ENCODE measurements at places on chromosomes 2 and 18.

GRCh38 chr2:75573145-75573878 is 12.6 kb upstream of the EVA1A start:
- DNase-seq: no peak

DNA sequence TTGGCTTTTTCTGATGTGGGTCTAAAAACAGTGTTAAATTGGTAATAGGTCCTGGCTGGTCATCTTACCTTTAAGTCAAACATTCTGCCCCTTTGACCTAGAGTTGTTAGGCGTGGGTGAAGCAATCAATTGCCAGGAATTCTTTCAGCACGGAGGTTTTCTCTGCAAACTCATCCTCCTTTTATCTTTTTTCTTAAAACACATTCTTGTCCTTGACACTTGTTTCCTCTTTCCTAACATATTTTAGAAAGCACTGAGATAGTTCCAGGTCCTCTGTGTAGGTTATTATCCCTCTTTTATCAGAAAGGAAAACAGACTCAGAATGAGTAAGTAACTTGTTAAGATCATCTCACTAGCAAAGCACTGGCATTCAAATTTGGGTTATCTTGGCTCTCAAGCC is 18.6 kb upstream of the AP1S3 start:
- DNase-seq: no peak

DNA sequence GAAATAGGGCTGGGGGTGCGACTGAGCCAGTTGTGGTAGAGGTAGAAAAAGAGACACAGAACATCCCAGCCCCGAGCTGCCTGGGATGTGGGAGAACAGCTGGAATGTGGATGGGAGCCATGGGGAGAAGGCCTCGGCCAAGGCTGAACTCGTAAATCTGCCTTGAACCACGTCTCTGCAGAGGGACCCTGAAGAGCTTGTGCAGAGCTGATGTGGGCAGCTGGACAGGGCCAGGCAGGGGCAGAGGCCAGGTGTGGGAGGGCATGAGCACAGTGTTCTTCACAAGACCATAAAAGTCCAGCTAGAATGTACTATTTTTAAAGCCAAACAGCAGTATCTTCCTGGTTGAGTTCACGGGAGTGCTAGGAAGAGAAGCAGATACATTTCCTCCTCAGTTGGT is 5.7 kb downstream of the TCF23 start:
- no peak for DNase-seq

DNA sequence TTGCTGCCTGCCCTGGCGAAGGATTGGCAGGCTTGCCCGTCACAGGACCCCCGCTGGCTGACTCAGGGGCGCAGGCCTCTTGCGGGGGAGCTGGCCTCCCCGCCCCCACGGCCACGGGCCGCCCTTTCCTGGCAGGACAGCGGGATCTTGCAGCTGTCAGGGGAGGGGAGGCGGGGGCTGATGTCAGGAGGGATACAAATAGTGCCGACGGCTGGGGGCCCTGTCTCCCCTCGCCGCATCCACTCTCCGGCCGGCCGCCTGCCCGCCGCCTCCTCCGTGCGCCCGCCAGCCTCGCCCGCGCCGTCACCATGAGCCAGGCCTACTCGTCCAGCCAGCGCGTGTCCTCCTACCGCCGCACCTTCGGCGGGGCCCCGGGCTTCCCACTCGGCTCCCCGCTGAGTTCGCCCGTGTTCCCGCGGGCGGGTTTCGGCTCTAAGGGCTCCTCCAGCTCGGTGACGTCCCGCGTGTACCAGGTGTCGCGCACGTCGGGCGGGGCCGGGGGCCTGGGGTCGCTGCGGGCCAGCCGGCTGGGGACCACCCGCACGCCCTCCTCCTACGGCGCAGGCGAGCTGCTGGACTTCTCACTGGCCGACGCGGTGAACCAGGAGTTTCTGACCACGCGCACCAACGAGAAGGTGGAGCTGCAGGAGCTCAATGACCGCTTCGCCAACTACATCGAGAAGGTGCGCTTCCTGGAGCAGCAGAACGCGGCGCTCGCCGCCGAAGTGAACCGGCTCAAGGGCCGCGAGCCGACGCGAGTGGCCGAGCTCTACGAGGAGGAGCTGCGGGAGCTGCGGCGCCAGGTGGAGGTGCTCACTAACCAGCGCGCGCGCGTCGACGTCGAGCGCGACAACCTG is at the start of gene DES:
Gene DES, plus strand, starts transcription at position 223 of the 857 bp plus-strand sequence. Its CDS starts 86 bp downstream, at position 309.
- no peak for DNase-seq
